Astrocyte of the spinal cord (primary cell): ENCODE measurements at places on chromosomes 7 and 10.
A peak's percentile ranks its signal among the peaks of the same experiment; 100 is the strongest.

GRCh38 chr7:134089446-134089845 is 37.7 kb upstream of the LRGUK start:
- DNase-seq: no peak

- DNase-seq: no peak
These were observed 2.1 kb upstream of the SLC37A3 start for GRCh38 chr7:140400381-140400780.

DNA sequence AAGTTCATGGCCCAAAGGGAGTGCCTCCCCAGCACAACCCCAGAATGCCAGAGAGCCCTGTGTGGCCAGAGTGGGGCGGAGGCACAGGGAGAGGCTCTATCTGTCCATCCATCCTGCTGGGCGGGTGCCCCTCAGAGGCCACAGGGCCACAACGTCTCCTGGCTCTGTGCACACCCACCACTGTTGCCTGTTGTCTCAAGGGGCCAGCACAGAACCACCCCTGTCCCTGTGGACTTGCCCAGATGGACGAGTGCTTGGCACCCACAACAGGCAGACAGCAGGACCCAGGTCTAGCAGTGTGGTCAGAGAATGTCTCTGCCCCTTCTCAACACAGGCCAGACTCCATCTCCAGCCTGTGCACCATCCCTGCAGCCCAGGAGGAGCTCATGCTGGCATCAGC is 92.8 kb downstream of the PAXIP1 start:
- no peak for DNase-seq

DNA sequence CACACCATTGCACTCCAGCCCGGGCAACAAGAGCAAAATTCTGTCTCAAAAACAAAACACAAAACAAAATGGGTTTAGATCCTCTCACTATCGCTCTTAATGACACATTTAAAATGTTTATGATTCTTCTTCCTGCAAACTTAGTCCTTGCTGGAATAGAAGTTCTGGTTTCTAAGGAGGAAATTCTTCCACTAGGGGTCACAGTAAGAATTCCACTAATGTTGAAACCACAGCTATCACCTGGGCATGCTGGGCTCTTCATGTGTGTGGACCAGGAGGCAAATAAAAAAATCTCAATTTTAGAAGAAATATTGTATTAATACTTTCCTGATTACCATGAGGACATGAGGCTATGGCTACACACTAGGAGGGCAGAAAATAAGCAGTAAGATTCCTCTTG is 915.8 kb downstream of the TYW1 start:
- DNase-seq: no peak

- DNase-seq: no peak
These were observed 153.9 kb downstream of the DNAJC1 start for GRCh38 chr10:21849607-21850006.

- DNase-seq: no peak
These were observed 21.2 kb downstream of the PRKCQ start for GRCh38 chr10:6558759-6559461.

DNA sequence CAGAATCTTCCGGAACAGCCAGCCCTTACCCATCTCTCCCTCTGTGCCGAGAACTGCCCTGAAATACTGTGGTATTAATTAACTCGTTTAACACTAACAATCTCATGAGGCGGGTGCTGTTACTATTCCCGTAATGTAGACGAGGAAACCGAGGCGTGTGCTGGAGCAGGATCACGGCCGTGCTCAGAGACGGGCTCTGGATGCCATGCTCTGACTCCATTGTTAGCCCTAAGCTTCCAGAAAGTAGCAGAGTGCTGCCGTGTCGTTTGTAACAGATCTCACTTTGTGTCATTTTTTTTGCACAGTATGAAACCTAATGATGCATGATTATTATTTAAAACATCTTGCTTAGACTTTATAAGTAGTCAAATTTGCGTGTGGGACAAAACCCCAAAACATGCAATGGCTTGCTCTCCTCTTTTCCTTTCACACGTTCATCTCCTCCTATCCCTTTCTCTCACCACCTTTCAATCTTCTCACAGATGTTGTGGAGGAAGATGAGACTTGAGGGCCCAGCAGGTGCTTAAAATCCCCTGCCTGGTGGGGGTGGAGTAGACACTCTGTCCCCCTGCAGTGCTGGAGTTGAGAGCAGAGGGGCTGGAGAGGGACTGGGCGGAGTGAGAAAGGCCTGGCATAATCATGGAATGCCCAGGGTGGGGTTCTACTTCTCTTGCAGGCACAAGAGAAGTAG is 482 bp upstream of the ACTR3C start:
- no peak for DNase-seq

DNA sequence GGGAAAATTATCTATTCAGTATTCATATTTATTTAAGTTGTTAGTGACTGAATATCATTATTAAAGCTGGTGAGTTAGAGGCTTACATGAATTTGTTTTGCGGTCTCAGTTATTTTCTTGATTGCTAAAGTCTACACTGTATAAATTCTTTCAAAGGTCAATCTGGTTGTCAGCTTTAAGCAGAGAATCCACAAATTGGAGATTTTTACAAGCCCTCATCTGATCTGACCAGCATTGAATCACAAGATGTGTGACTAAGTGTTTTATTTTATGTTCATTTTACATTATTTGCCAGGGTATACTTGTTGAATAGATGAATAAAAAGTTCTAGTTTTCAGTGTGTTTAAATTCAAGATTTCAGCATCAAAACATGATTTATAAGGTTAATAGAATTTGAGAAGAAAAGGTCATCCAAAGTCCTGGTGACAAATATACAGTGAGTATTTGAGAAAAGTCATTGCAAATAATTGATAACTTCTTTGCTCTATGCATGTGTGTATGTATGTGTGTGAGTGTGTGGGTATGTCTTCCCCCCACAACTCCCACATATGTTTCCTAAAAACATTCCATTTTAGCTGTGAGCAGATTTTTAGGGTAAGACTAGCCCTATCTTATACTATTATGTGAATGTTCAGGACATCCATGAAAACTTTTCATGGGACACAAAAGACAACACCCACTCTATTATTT is 4.4 kb downstream of the SEMA3A start:
- peak; percentile 26 for DNase-seq

DNA sequence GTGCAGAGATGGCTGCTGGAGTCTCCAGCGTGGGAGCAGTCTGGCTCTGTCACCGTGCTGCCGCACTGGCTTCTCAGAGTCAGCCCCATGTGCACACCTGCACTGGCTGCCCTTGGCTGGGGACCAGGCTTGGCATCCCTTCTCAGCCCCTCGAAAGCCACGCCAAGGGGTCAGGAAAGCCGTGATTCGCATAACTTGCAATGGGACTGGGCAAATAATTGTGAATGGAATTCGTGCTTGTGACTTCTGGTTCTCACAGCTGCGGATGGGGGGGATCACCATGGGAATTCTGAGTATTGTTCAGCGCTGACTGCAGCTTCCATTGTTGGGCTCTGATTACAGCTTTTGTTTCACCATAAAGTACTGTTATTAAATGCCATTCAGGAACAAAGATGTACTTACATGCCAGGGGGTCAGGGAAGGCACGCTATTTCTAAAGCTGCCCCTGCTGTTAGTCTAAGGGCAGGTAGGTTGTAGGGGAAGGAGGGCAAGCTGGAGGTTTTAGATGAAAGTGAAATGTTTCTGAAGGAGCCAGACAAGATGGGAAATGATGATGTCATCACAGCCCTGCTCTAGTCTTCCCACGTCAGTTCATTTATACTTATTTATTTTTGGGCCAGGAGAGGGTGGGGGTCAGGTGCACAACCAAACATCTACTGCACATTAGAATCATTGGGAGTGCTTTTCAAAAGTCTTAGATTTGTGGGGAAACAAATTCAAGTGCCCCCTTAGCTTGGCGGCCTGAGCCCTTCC is 5.8 kb upstream of the PLEKHA1 start:
- DNase-seq: no peak

- no peak for DNase-seq
These were observed 41.5 kb downstream of the GATA3 start for GRCh38 chr10:8095959-8096358.

DNA sequence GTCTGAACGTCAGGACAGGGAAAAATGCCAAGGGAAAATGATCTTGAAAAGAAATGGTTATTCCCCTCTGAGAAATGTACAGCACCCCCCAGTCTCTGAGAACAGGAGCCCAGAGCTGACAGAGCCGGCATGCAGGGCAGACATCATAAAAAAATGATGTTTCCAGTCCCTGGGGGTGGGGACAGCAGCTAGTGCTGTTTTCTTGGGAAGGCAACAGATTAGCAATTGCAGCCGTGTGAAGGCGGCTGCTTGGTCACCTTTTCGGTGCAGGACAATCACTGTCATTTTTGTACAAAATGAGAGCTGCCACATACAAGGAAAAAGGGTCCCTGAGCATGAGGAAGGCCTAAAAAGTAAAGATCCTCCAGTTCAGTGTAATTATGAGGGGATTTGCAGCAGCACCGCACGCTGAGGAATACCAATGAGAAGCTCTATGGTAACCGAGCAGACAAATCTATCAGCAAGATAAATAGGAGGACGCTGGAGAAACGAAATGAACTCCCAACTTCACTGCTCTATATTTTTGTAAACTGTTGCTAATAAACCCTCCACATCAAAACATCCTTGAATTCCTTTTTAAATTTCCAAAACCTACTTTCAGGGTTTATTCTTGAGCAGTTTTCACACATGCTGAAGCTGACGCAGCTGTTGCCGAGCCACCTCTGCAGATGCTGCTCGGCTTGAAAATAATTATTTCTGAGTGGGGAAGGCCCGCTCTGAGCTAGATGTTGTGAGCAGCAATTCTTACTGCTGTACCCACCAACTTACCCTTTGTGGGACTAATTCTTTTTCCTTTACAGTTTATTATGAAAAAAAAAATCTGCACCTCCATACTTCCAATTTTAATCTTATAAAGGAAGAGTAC is 98.2 kb upstream of the NEBL start:
- DNase-seq: peak; percentile 42

DNA sequence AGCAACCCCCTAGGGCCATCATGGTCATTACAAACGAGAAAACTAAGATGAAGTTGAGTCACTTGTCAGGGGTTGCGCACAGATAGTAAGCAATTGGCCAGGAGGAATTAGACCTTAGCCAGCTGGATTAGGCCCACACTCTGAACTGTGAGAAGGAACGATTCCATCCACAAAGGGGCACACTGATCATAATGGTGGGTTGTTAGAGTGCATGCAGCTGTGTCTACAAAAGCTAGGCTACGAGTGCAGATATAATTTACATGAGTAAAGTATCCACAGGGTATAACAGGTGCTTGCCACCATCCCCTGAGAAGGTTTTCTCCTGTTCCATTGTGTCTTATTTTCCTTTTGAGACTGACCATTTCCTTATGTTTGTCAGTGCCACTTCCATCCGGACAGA is 16.6 kb upstream of the FAM170B start:
- DNase-seq: no peak

DNA sequence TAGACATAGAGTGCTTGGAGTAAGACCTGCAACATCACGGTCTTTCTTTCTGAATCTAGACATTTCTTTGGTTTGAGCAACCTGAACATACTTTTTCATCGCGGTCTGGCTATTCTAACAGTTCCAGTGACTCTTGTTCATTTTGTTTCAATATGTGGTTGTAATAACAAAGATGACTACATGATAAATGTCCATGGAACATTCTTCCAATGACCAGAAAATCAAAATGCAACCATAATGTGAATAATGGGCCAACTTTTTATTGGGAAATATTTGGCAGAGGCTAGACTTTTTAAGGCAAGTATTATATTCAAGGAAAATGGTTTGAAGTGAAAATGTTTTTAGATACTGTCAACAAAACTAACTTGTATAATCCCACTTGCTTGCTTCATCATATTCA is 282.5 kb downstream of the INHBA start:
- DNase-seq: no peak

DNA sequence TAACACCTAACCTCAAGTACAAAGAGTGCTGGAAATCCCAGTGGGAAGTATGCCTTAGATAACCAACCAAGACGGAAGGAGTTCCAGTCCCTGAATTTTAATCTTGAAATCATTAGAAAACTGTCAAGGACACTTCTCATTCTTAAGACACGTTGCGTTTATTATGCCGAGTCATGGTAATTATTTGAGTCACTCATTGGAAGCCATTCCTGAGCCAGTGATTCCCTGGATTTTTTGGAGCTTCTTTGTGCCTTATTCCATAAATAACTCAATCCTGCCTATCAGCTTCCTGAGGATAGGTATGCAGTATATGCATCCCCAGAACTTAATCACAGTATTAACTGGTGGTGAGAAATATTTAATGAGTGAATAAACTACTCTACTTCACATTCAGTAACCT is 77.4 kb downstream of the PPP1R17 start:
- no peak for DNase-seq

- DNase-seq: no peak
These were observed 452.3 kb downstream of the DNAJB6 start for GRCh38 chr7:157789094-157789493.

- DNase-seq: peak; percentile 80
These were observed 23.7 kb downstream of the RTKN2 start for GRCh38 chr10:62244785-62245467.

DNA sequence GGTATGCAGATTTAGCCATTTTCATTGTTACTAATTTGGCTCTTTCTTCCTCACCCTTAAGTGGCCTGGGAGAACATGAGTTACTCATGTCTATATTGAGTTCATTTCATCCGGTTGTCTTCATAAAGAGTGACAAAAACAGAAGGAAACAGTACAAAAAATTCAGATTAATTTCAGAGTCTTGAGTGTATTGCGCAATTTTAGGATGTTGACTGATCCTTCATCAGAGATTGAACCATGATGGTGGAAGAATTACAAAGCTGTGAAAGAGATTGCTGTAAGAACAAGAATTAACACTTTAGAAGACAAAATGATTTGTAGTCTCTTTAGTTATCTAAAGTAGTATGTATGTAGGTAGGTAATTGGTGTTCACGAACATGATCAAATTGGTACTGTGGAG is 194.0 kb upstream of the PPP1R3A start:
- no peak for DNase-seq

- no peak for DNase-seq
These were observed 66.3 kb upstream of the RAB18 start for GRCh38 chr10:27437775-27438174.

DNA sequence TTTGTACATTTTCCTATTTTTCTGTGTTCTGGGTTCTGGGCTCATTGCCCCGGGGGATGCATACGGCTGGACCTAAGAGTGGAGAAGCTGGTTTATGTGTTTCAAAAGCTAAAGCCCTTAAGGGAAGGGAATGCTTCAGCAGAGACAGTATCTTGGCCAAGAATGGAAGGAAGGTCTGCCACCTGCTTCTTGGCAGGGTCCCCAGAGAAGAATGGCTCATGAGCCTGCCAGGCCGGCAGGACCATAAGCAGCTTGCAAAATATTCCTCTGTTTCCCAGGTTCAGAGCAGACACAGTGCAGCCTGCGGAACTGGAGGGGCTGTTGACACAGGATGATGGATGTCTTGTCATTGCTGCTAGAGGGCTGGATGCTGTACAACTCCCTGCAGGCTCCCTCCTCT is 7.8 kb upstream of the ABHD11 start:
- no peak for DNase-seq
